IMR-90 (cell line): ENCODE measurements at places on chromosomes 16 and 17. TPM values are rescaled to one million over a fixed set of nuclear protein-coding genes. Genes with fewer than 3 reads are reported as not detected.

Gene ZNF319
- total RNA-seq: 0.83 and 0.90 TPM in 2 replicates

Gene NIP7
- total RNA-seq: 28.3 and 40.5 TPM in 2 replicates

Gene ASGR1
- total RNA-seq: 1.3 and 1.9 TPM in 2 replicates

Gene NEUROD2
- total RNA-seq: not detected in 2 replicates

Gene PLEKHM1
- total RNA-seq: 4.2 and 4.7 TPM in 2 replicates

Gene KRT14
- total RNA-seq: not detected in 2 replicates

Gene SULT1A2
- total RNA-seq: not detected in 2 replicates
